ENCODE measurements at places on chromosomes 6 and 20. TPM values are rescaled to one million over a fixed set of nuclear protein-coding genes. Genes with fewer than 3 reads are reported as not detected.

DNA sequence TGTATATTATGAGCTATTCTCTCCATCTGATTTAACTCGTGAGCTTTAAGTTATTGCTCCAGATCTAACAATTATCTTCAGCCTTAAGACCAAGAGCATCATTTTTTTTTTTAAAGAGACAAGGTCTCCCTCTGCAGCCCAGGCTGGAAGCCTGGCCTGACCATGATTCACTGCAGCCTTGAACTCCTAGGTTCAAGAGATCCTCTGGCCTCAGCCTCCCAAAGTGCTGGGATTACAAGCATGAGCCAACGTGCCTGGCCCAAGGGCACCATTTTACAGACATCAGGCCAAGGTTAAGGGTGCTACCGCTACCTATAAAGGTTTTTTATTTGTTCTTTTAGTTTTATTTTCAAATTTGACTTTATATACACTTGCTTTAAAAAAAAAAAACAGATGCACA is 2.3 kb downstream of the SUPT3H start:
- no peaks in the 10 kb centered on the region for H3K27me3 ChIP-seq
- no peak overlapping the region for H3K27ac ChIP-seq
- no peaks in the 10 kb centered on the region for H3K4me1 ChIP-seq
- no peak overlapping the region for H3K4me3 ChIP-seq

- H3K4me1 ChIP-seq = no peaks in the 10 kb centered on the region
- no peaks in the 10 kb centered on the region for H3K27me3 ChIP-seq
- H3K27ac ChIP-seq = no peak overlapping the region
- H3K36me3 ChIP-seq = no peaks in the 10 kb centered on the region
Measured at GRCh38 chr6:107128175-107128574, 12.9 kb upstream of the BEND3 start.

DNA sequence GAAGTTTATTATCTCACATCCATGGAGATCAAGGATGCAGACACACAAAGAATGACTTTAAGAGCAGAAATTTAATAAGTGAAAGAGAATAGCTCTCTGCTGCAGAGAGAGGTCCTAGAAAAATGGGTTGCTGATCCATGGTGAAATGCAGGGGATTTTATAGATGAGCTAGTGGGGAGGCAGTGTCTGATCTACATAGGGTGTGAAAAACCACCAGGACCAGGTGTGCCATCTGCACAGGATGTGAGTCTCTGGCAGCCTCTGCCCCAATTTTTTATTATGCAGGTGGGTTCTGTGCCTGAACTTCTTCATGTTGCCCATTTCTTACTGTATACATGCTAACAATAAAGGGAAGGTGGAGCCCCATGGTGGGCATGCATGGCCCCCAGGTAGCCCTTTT is 19.9 kb upstream of the NANP start:
- no peak for DNase-seq
- no peak overlapping the region for H3K27ac ChIP-seq
- no peaks in the 10 kb centered on the region for H3K4me1 ChIP-seq
- H3K27me3 ChIP-seq = no peaks in the 10 kb centered on the region
- H3K4me3 ChIP-seq = no peak overlapping the region

GRCh38 chr20:54174457-54175175 is 830 bp upstream of the CYP24A1 start:
- H3K27me3 ChIP-seq = peaks cover 15% of the 10 kb centered on the region
- no peaks in the 10 kb centered on the region for H3K4me1 ChIP-seq
- no peaks in the 10 kb centered on the region for H3K36me3 ChIP-seq
- H3K27ac ChIP-seq = no peak overlapping the region
- no peak overlapping the region for H3K4me3 ChIP-seq

DNA sequence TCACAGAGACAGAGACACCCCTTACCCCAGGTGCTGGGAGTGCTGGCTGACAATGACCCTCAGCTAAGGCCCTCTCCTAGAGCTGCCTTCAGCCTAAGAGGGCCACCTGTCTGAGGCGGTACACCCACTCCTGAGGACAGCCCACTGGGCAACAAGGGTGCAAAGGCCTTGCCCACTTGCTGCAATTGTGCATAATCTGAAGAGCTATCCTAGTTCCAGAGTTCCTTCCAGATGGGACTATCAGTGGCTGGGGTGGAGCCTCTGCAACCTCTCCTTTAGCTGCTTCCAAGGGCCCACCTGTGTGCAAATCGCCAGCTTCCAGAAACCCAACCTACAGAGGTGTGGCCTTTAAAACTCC is 87.5 kb downstream of the PREX1 start:
- no peak for DNase-seq
- no peaks in the 10 kb centered on the region for H3K27me3 ChIP-seq
- no peaks in the 10 kb centered on the region for H3K4me1 ChIP-seq
- no peak overlapping the region for H3K4me3 ChIP-seq
- no peaks in the 10 kb centered on the region for H3K36me3 ChIP-seq
- H3K27ac ChIP-seq = no peak overlapping the region

GRCh38 chr6:160327981-160328380 is 20.2 kb upstream of the SLC22A3 start:
- no peak for DNase-seq
- no peaks in the 10 kb centered on the region for H3K4me1 ChIP-seq
- H3K27ac ChIP-seq = no peak overlapping the region
- H3K4me3 ChIP-seq = no peak overlapping the region
- no peaks in the 10 kb centered on the region for H3K27me3 ChIP-seq
- no peaks in the 10 kb centered on the region for H3K36me3 ChIP-seq

DNA sequence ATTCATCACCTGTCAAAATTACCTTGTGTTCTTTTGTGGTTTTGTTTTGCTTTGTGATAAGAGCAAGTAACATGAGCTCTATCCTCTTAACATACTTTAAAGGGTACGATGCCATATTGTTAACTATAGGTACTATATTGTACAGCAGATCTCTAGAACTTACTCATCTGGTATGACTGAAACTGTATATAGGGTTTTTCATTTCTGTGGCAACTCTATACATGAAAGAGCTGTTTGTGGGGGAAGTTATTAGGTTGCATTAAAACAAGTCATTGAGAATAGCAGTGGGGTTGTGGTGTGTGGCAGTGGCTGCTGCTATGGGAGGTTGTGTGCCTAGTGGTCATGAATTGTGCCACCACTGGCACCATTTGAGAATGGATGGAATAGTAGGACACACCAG is 268.4 kb downstream of the KCNQ5 start:
- no peak overlapping the region for H3K4me3 ChIP-seq
- DNase-seq = no peak
- no peak overlapping the region for H3K27ac ChIP-seq
- no peaks in the 10 kb centered on the region for H3K36me3 ChIP-seq

DNA sequence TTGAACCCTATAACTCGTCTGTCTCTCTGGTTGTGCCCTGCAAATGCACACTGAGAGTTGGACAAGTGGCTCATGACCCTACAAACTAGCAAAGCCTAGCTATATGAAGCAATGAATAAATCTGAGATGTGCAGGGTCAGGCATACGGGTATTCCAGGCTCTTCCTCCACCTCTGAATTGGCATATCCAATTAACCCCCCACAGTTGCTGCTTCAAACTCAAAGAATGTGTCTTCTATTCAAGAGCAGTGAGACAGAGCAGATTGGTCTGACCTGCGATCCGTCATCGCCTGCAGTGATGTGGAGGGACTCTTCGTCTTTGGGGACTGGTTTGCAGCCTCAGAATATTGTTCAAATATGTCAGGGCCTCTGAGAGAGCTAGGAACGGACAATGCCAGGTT is 59.8 kb downstream of the LAMP5 start:
- H3K36me3 ChIP-seq = no peaks in the 10 kb centered on the region

DNA sequence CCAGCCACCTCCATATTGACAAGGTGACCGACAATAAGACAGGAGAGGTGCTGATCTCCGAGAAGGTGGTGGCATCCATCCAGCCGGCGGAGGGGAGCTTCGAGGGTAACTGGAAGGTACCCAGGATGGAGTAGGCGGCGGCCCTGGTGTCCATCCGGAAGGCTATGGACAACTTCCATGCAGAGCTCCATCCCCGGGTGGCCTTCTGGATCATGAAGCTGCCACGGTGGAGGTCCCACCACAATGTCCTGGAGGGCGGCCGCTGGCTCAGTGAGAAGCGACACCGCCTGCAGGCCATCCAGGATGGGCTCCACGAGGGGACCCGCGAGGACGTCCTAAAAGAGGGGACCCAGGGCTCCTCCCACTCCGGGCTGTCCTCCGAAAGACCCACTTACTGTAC is 17.0 kb downstream of the DEFB115 start:
- no peak overlapping the region for H3K27ac ChIP-seq
- no peaks in the 10 kb centered on the region for H3K36me3 ChIP-seq
- no peak overlapping the region for H3K4me3 ChIP-seq
- H3K27me3 ChIP-seq = no peaks in the 10 kb centered on the region

DNA sequence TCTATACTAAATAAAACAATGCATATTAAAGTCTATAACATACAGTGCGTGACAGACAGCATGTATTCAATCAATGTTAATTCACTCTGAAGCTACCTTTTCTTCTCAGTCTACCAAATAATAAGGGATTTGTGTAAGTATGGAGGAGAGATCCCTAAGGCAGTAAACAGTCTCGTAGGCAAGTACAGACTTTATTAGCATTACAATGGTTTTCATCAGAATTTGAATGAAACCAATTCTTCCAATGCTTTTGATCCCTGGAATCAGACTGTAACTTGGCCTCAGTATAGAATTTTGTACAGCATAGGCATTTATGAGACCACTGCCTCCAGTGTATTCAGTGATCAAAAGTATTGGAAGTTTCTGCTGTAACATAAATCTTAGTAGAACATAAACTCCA is 19.5 kb downstream of the LYRM4 start:
- no peak for DNase-seq
- no peaks in the 10 kb centered on the region for H3K27me3 ChIP-seq
- H3K27ac ChIP-seq = no peak overlapping the region
- no peaks in the 10 kb centered on the region for H3K4me1 ChIP-seq

- H3K4me1 ChIP-seq = no peaks in the 10 kb centered on the region
- no peaks in the 10 kb centered on the region for H3K36me3 ChIP-seq
- H3K27ac ChIP-seq = no peak overlapping the region
- H3K27me3 ChIP-seq = no peaks in the 10 kb centered on the region
- no peak overlapping the region for H3K4me3 ChIP-seq
Measured at GRCh38 chr20:47727170-47727880, 58.0 kb downstream of the SULF2 start.

DNA sequence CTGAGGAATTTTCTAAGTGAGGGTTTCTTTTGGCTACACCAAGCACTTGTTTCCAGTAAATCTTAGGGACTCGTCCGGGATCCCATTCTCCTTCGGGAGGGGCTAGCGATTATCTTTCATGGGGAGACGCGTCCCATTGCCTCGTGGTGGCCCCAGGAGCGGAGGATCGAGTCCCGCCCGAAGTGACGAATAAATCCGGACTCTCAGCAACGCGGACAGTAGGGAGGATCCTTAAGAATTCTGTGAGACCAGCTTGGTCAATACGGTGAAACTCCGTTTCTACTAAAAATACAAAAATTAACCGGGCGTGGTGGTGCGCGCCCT is 69.1 kb upstream of the PRSS16 start:
- no peak for DNase-seq
- H3K4me3 ChIP-seq = peak overlapping the region; percentile 88
- no peaks in the 10 kb centered on the region for H3K36me3 ChIP-seq
- no peaks in the 10 kb centered on the region for H3K27me3 ChIP-seq
- H3K4me1 ChIP-seq = no peaks in the 10 kb centered on the region

- no peak overlapping the region for H3K4me3 ChIP-seq
- H3K27me3 ChIP-seq = peaks cover 31% of the 10 kb centered on the region
- H3K27ac ChIP-seq = no peak overlapping the region
- H3K4me1 ChIP-seq = no peaks in the 10 kb centered on the region
- DNase-seq = no peak
- no peaks in the 10 kb centered on the region for H3K36me3 ChIP-seq
Measured at GRCh38 chr20:16810216-16810615, 62.1 kb downstream of the OTOR start.

DNA sequence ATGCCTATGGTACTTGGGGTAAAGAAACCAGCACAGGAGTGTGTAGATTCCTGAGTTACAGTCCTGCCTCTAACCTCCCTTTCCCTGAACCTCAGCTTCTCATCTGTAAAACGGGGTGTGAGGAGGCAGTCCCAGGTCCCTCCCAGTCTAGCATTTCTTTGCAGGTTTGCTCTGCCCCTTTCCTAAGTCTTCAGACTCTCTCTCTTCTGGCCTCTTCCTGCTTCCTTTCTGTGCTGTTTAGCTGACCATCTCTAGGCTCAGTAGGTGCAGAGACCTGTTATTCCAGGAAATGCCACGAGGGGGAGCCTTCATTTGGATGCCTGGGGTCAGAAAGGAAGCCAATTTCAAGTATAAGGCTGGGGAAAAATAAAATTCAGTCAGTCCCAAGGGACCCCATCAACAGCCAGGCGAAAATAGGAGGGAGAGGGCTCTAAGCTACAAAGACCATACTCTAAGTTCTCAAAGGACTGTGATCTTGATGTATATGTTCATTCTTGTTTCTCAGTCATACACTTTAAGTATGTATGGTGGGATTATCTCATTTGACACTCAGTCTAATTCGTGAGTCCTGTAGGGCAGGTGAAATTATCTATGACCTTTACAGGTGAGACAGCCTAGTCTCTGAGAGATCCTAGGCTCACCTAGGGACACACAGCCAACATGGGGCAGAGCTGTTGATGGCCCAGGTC is 89.1 kb downstream of the NCR2 start:
- H3K4me3 ChIP-seq = no peak overlapping the region
- peaks cover 10% of the 10 kb centered on the region for H3K4me1 ChIP-seq
- no peaks in the 10 kb centered on the region for H3K27me3 ChIP-seq
- H3K36me3 ChIP-seq = no peaks in the 10 kb centered on the region
- no peak overlapping the region for H3K27ac ChIP-seq

- H3K4me1 ChIP-seq = no peaks in the 10 kb centered on the region
- H3K27ac ChIP-seq = no peak overlapping the region
- no peak for DNase-seq
Measured at GRCh38 chr6:35757456-35758123, 18.8 kb upstream of the CLPSL2 start.

DNA sequence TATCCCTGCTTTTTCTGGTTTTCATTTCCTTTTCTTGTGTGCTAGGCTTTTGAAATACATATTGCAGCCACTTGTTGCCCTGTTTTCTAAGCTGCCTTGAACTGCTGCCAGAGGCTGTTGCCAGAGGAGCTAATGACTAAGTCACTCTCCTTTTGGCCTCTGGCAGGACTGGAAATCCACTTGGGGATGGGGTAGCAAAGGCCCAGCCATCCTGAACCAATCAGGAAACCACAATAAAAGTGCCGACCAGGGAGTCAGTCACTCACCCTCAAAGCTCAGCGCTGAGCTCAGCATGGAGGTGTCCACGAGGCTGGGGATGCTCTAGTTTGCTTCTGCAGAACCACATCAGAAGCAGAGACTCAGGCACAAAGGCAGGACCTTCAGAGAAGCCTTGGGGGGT is 813.0 kb downstream of the DHX35 start:
- no peak for DNase-seq
- H3K27ac ChIP-seq = peak overlapping the region; percentile 9
- H3K27me3 ChIP-seq = no peaks in the 10 kb centered on the region
- peaks cover 5% of the 10 kb centered on the region for H3K4me1 ChIP-seq
- H3K4me3 ChIP-seq = no peak overlapping the region

GRCh38 chr6:74103417-74103816 is 407.4 kb downstream of the CD109 start:
- no peak overlapping the region for H3K27ac ChIP-seq
- no peaks in the 10 kb centered on the region for H3K4me1 ChIP-seq
- H3K4me3 ChIP-seq = no peak overlapping the region
- H3K27me3 ChIP-seq = no peaks in the 10 kb centered on the region
- H3K36me3 ChIP-seq = no peaks in the 10 kb centered on the region

Gene TP53TG5
- total RNA-seq = not detected

Gene FOXS1
- 0.44 TPM for total RNA-seq

Gene OLIG3
- not detected for total RNA-seq

Gene DUSP15
- total RNA-seq = 3.6 TPM

Gene WFDC11
- total RNA-seq = not detected

Gene SYNJ2
- 3.0 TPM for total RNA-seq

Gene IL17F
- total RNA-seq = not detected

Gene SAMD10
- 3.3 TPM for total RNA-seq

Gene SLC17A3
- not detected for total RNA-seq

Gene SNX14
- total RNA-seq = 72.2 TPM

Gene OPRM1
- total RNA-seq = not detected

Gene HLA-DQA2
- total RNA-seq = 2.0 TPM

Gene SLC52A3
- 4.1 TPM for total RNA-seq

Gene OR12D3
- total RNA-seq = not detected

Gene SLC22A3
- total RNA-seq = 5.9 TPM

Gene OPRL1
- 1.6 TPM for total RNA-seq
